T47D (cell line): ENCODE measurements at places on chromosomes 3 and 15.

- no peak for DNase-seq
Measured at GRCh38 chr3:137693791-137694190, 70.3 kb upstream of the SOX14 start.

GRCh38 chr3:99700631-99701268 is 62.4 kb downstream of the COL8A1 start:
- DNase-seq = no peak

DNA sequence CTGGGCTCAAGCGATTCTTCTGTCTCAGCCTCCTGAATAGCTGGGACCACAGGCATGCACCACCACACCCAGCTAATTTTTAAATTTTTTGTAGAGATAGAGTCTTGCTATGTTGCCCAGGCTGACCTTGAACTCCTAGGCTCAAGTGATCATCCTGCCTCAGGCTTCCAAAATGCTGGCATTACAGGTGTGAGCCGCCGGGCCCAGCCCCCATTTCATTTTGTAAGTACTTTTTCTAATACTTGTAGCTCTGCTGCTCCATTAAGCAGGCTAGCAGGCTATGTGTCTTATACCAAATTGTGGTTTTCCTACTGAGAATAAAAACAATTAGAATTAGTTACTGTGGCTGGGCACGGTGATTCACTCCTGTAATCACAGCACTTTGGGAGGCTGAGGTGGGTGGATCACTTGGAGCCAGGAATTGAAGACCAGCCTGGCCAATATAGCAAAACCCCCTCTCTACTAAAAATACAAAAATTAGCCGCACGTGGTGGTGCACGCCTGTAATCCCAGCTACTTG is 22.4 kb downstream of the NIPA1 start:
- no peak for DNase-seq

DNA sequence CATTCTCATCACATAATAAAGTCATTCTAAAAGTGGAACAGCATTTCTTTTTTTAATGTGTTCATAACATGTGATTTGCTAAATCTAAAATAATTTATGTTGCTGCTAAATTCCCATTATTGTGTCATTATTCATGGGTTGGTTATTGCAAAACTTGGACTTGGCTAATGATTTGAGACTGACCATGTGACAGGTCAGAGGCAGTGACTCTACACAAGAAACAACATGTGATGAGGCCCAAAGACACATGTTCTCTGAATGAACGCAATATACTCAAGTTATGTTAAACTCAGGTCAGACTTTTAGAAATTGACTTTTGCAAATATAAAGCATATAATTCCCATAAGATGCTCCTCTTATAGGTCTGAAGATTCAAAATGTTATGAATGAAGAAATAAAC is 566.1 kb downstream of the TBL1XR1 start:
- DNase-seq = no peak

GRCh38 chr3:56985878-56986277 is 74.6 kb upstream of the SPATA12 start:
- no peak for DNase-seq

- DNase-seq = no peak
Measured at GRCh38 chr3:159649951-159650350, 338.7 kb upstream of the IL12A start.
